ENCODE measurements at places on chromosomes 2 and 18. TPM values are rescaled to one million over a fixed set of nuclear protein-coding genes. Genes with fewer than 3 reads are reported as not detected.

- no peak for DNase-seq
- H3K4me3 ChIP-seq: no peak overlapping the region
- no peak overlapping the region for H3K27ac ChIP-seq
- no peaks in the 10 kb centered on the region for H3K36me3 ChIP-seq
- H3K27me3 ChIP-seq: peaks cover 23% of the 10 kb centered on the region
- H3K4me1 ChIP-seq: peaks cover 21% of the 10 kb centered on the region
Observed at GRCh38 chr2:42135381-42136312, 33.5 kb upstream of the EML4 start.

DNA sequence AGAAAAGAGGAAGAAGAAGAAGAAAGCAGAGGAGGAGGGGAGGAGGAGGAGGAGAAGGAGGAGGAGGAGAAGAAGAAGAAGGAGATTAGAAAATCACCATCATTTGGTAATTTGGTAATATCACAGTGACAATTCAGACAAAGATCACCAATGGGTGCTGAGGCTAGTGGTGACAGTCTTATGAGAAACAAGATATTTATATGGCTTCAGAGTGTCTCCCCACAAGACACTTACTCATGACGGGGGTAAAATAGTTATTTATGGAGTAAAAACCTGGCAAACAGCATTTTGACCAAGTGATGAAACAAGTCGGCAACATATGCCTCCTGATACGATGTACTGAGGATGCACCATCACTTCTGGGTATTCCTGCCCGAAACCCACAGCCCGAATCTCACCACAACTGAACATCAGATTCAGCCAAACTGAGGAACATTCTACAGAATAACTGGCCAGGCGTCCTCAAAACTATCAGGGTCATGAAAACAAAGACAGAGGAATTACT lies 4.9 kb downstream of the ASPRV1 start:
- H3K4me3 ChIP-seq: no peak overlapping the region
- no peak for DNase-seq
- H3K27ac ChIP-seq: no peak overlapping the region
- peaks cover 7% of the 10 kb centered on the region for H3K4me1 ChIP-seq
- H3K27me3 ChIP-seq: no peaks in the 10 kb centered on the region

- H3K36me3 ChIP-seq: no peaks in the 10 kb centered on the region
- no peaks in the 10 kb centered on the region for H3K27me3 ChIP-seq
- DNase-seq: no peak
- H3K27ac ChIP-seq: no peak overlapping the region
Observed at GRCh38 chr2:158125756-158126498, 24.3 kb downstream of the UPP2 start.

DNA sequence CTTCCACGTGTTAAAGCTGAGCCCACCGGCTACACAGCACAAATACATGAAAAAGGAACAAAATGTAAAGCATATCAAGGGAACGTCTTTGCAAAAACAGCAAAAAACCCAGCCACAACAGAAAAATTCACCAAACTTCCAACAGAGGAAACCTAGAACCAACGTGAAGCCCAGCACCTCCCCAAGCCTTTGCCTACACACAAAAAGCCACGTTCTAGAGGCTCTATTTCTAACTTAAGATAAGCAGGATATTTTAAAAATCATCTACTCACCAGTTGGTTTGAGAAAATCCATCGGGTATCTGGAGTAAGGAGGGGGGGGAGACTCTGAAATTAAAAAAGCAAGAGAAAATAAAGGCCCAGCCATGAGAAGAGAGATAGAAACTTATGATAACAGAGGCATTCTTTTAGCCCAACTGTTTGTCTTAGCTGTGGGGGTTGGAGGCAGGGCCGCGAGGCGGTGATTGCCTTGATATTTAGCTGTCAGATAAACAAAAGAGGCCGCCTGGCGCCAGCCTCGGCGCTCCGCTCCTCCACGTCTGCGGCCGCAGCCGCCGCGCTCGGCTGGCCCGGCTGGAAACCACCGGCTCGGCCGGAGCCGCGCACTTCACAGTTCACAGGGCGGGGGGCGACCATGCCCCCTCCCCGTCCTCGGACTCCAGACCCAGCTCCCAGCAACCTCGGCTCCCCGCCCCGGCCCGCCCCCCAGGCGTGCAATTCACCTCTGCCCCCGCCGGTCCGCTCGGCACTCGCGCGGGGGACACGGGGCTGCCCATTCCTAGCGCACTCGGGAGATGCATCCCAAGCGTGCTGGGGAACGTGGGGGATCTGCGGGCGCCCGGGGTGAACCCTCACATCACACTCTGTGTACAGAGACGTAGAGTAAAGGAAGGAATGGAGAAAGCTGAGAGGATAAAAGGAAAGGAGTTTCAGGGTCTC lies 2.4 kb downstream of the SMAD7 start:
- H3K4me3 ChIP-seq: peak overlapping the region; percentile 49
- DNase-seq: peak; percentile 88
- H3K27me3 ChIP-seq: peaks cover 59% of the 10 kb centered on the region
- no peaks in the 10 kb centered on the region for H3K36me3 ChIP-seq
- peaks cover 40% of the 10 kb centered on the region for H3K4me1 ChIP-seq

DNA sequence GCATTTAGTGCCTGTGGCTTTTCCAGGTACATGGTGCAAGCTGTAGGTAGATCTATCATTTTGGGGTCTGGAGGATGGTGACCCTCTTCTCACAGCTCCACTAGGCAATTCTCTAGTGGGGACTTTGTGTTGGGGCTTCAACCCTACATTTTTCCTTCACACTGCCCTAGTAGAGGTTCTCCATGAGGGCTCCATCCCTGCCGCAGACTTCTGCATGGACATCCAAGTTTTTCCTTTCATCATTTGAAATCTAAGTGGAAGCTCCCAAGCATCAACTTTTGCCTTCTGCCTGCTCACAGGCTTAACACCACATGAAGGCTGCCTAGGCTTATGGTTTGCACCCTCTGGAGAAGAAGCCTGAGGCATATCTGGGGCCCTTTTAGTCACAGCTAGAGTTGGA lies 492.7 kb downstream of the PIK3C3 start:
- H3K36me3 ChIP-seq: no peaks in the 10 kb centered on the region
- no peak for DNase-seq
- H3K4me1 ChIP-seq: no peaks in the 10 kb centered on the region
- no peak overlapping the region for H3K27ac ChIP-seq

GRCh38 chr2:85761946-85762345 lies 8.2 kb downstream of the ATOH8 start:
- no peak overlapping the region for H3K27ac ChIP-seq
- no peak for DNase-seq
- peaks cover 30% of the 10 kb centered on the region for H3K4me1 ChIP-seq
- H3K4me3 ChIP-seq: no peak overlapping the region
- peaks cover 85% of the 10 kb centered on the region for H3K27me3 ChIP-seq

Gene IL1R2
- total RNA-seq: not detected

Gene DNAJC5G
- total RNA-seq: not detected

Gene IGFBP5
- total RNA-seq: 150 TPM

Gene SERPINB4
- not detected for total RNA-seq

Gene QPCT
- total RNA-seq: 0.19 TPM

Gene UGT1A7
- not detected for total RNA-seq
